ENCODE measurements at places on chromosomes 2 and 18. TPM values are rescaled to one million over a fixed set of nuclear protein-coding genes. Genes with fewer than 3 reads are reported as not detected.

GRCh38 chr2:88117973-88118372 is 9.9 kb downstream of the FABP1 start:
- DNase-seq, result no peak

DNA sequence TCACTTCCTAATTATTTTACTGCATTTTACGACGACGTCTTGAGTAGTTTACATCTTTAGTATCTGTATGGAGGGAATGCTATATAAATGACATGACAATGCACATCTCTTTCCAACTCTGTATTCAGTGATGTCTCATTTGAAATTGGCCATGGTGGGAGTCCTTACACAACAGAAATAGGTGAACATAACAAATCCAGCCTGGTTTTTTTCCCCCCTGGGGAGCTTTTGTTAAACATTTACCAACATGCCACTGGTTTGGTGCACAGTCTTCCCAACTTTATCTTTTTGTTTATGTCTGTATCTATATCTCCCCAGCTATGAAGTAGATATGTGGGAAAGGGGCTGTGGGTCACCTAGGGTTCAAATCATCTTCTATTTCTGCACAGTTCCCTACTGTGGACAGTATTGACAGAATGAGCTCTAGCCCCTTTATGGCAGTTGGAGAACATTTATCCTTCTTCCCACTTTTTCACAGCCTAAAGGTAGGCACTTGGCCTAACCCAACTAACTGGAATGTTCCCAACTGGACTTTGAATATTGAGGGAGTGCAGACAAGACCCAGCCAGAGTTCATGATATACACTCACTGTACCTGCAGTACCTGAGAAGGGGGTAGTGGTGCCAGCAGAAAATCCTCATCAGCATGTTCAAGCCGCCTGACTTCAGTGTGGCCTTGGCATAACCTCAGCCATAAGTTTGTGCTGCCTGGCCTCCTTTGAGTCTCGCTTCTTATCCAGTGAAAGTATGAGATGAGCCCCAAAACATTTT is 5.7 kb upstream of the RTKN start:
- DNase-seq, result no peak

DNA sequence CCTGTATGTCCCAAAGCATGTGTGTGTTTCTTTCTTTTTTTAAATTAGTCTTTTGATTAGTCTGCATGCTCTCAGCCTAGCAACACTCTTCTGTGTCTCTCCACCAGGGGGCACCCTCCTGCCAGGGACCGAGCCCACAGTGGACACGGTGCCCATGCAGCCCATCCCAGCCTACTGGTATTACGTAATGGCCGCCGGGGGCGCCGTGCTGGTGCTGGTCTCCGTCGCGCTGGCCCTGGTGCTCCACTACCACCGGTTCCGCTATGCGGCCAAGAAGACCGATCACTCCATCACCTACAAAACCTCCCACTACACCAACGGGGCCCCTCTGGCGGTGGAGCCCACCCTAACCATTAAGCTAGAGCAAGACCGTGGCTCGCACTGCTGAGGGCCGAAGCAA is 93.8 kb downstream of the NRP2 start:
- DNase-seq, result no peak

DNA sequence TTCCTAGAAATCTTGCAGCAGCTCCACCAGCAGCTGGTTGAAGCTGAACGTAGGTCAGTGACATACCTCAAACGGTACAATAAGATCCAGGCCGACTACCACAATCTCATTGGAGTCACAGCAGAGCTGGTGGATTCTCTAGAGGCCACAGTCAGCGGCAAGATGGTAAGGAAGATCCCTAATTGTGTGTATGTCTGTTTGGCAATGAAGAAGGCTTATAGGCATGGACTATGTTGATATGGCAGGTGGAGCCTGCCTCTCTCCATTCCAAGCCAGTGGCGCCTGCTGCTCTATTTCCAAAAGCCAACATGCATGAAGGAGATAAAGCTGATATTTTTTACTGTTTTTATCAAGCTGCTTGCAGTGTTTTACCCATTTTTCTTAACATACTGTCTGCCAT is 36.8 kb downstream of the ARMC9 start:
- no peak for DNase-seq

DNA sequence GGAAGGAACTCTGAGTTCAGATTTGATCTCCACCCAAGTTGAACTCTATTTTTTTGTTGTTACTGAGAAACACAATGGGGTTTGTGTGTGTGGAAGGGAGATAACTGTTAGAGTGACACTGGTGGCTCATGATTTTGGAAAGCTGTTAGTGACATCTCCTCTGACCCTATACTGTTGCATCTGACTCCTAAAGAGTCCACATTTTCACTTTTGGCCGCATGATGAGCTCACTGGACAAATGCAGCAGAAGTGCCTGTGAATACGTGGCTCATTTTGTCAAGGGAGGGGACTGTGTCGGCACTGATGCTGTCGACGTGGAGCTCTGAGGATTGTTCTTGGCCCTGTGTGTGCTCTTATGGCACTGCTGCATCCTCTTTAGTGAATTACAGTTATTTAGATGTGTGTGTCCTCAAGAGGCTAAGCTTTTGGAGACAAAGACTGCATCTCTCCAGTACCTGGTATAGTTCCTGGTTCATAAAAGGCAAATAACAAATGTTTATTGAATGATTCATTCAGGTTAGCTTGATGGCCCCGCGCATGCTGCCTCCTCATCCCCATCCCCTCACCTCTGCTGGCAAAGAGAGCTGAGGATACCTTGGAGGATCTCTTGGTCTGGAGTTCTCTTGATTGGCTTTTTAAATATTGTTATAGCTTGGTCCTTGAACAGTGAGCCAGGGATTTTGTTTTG is 135.4 kb downstream of the PHLPP1 start:
- no peak for DNase-seq

DNA sequence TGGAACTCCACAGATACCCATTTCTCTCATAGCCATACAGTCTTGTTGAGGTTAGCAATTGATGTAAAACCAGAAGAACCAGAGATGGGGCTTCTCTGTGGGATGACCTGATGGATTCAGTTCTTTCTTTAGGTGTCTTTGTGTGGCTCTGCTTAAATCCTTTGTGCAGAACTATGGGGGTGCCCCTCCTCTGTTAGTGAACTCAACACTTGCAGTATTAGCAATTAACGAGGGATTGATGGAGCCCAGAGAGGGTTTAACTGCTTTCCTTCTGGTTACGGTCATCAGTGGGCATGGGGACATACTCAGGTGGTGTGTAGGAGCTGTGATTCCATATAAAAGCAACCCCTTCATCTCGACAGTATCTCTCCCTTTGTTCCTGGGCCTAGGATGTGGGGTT is 406.8 kb upstream of the FAM98A start:
- DNase-seq, result no peak

GRCh38 chr2:127400897-127401756 is 13.4 kb upstream of the MAP3K2 start:
- no peak for DNase-seq

GRCh38 chr18:35973650-35974049 is 1.2 kb downstream of the RMP24 start:
- no peak for DNase-seq

GRCh38 chr2:44692821-44693220 is 248.7 kb upstream of the SIX3 start:
- DNase-seq, result no peak

DNA sequence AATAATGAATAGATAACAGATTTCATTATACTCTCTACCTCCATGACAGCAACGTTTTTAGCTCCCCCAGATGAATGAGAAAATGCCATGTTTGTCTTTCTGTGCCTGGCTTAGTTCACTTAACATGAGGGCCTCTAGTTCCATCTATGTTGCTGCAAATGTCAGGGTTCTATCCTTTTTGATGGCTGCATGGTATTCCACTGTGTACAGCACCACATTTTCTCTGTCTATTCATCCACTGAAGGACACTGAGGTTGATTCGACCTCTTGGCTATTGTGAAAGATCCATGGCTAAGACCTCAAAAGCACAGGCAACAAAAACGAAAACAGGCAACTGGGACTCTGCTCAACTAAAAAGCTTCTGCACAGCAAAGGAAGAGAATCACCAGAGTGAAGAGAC is 264.6 kb downstream of the HDAC4 start:
- no peak for DNase-seq

DNA sequence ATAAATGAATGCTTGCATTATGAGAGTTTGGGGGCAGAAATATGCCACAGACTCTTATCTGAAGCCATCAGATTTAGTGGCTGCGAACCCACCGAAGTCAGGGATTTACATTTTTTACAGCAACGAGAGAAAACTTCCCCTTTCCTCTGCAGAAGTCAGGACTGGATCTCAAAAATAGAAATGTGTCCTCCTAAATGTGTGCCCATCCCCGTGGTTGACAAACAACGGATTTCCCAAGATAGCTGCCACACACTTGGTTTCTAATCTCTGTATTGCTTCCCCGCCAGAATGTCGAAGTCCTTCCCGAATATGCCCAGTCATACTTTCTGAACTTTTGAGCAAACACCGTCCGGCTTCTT is 879 bp upstream of the ADAM23 start:
- no peak for DNase-seq

DNA sequence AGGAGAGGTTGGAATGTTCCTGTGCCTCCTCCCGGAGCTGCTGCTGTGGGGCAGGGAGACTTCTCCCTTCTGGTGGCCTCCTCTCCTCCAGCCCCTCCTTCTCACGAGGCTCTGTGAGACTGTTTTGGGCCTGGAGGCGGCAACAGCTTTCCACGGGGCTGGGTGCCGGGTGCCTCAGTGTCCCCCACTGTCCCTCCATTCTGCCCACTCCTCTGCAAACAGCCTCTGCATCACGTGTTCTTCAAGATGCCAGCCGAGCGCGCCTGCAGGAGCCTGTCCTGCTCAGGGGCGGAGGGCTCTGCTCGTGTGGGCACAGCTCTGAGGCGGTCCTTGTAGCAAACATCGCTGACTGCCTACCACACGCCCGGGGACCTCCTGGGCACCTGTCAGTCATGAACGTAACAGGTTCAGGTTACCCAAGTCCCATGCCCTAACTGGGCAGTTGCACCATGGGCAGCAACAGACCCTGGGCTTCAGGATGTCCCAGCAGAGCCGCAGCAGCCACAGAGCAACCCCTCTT is 70.8 kb downstream of the RRM2 start:
- no peak for DNase-seq

Gene FIGLA
- polyA plus RNA-seq, result not detected

Gene RSAD2
- polyA plus RNA-seq, result 4.4 TPM

Gene ZNF2
- 8.2 TPM for polyA plus RNA-seq

Gene DSG3
- not detected for polyA plus RNA-seq

Gene ST8SIA5
- 0.13 TPM for polyA plus RNA-seq

Gene SNORC
- 0.93 TPM for polyA plus RNA-seq
